ENCODE measurements at places on chromosomes 1 and 21. TPM values are rescaled to one million over a fixed set of nuclear protein-coding genes. Genes with fewer than 3 reads are reported as not detected.

CROCC gene
- 81.3 TPM for total RNA-seq

CRABP2 gene
- 676 TPM for total RNA-seq

C1orf185 gene
- total RNA-seq = not detected

GUCA2B gene
- not detected for total RNA-seq

SPRR1A gene
- not detected for total RNA-seq

DNA sequence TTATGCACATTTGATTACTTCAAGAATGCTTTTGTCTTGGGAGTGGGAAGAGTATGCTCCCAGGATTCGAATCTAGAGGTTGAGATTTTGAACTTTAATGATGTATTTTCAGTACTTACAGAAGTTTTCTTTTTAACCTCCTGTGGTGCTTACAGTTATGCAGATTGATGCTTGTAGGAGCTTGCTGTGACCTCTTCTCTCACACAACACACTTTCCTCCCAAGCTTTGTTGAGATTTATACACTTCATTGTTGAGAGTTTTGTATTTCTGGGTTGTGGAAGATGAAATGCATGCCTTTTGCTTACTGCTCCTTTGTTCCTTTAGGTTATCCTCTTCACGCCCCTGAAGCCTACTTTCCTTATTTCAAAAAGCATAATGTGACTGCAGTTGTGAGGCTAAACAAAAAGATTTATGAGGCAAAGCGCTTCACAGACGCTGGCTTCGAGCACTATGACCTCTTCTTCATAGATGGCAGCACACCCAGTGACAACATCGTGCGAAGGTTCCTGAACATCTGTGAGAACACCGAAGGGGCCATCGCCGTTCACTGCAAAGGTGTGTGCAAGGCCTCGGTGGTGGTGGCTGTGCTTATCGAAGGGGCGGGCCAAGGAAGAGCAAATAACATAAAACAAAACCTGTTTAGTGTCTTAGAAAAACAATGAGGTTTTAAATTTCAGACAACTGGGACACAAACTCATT lies 75.5 kb upstream of the GPR88 start:
- H3K27ac ChIP-seq = no peak overlapping the region
- peaks cover 7% of the 10 kb centered on the region for H3K36me3 ChIP-seq
- no peak overlapping the region for H3K4me3 ChIP-seq
- H3K27me3 ChIP-seq = no peaks in the 10 kb centered on the region

DNA sequence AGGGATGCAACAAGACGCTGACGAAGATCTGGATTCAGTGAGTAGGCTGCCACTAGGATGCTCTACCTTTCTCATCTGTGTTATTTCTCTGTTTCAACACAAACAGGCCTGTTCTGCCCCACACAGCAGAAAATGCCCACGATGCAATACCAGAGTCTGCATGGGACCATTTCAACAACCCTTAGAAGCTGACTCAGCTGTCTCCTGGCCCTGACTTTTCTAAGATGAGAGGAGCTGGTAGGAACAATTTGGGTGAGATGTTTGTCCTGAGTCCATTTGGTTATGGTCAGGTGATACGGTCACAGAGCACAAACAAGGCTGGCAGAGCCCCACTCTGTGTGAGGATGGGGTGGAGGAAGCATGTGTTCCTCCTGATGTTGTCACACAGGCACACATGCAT lies 11.5 kb upstream of the SLC2A1 start:
- peaks cover 8% of the 10 kb centered on the region for H3K36me3 ChIP-seq
- no peaks in the 10 kb centered on the region for H3K27me3 ChIP-seq
- no peak for DNase-seq
- H3K27ac ChIP-seq = peak overlapping the region; percentile 21
- no peak overlapping the region for H3K4me3 ChIP-seq

DNA sequence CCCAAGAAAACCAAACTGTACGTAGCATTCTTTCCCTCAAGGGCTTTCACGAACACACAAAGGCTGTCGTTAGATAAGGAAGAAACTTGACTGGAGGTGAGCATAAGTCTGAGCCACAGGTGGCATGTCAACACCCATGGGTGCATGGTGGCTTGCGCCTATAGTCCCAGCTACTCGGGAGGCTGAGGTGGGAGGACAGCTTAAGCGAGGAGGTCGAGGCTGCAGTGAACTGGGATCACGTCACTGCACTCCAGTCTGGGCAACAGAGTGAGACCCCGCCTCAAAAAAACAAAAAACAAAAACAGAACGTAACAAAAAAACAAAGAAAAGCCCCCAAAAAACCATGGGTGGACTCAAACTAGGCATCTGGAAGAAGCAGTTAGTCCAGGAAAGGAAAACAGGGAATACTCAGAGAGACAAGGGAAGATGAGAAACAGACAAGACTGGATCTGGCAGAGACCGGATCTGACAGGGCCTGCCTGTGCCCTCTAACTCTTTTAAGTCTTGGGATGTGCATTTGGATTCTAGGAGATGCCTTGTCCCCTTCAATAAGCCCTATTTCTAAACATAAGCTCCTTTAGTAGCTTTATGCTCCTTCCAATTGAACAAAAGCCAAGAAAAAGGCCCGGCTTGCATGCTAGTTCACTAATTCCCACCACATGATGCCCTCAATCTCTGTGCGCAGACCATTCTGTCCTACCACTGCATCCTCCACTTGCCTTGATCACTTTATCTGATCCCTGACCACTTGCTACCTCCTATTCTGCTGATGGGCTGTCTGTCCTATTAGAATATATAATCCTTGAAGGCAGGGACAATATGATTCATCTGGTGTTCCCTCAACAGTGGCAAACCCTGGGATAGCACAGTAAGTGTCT lies 73.8 kb downstream of the APP start:
- peaks cover 43% of the 10 kb centered on the region for H3K4me1 ChIP-seq

DNA sequence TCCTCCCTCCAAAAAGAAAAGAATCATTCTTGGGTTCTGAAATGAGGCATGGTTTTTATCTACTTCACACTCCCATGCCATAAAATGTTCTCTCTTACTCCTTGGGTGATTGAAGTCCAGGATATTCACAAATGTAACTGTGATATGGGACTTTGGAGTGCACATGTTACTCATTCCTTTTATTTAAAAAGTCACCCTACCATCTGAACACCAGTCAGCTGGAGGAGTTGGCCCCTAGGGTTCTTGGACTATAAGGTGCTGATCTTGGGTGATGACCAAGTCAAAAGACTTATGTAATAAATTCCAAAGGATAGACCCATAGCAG lies 128.4 kb downstream of the CLIC6 start:
- no peak for DNase-seq
- H3K4me1 ChIP-seq = peaks cover 71% of the 10 kb centered on the region
- H3K36me3 ChIP-seq = peaks cover 15% of the 10 kb centered on the region
- peak overlapping the region; percentile 93 for H3K27ac ChIP-seq
- H3K4me3 ChIP-seq = no peak overlapping the region

DNA sequence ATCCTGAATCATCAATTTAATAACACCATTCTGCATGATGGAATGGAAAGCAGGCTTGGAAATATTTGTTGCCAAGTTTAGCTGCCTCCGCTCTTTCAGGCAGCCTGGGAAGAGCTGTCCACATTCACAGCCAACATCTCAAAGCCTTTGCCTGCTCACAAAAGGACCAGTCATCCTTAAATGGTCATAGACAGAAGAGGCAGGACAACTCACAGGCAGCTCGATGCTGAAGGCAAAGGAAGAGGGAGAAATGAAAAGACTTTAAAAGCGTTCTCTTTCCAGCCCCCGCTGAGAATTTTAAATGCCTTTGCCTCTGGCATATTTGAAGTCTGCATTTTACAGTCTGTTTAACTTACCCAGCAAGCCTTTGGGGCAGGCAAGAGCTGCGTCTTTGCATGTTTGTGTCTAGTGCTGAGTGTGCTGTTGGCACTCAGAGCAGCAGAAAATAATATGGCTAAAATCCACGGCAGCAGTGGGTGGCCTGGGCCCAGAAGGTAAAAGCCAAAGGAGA lies 68.9 kb downstream of the NMNAT2 start:
- H3K36me3 ChIP-seq = no peaks in the 10 kb centered on the region
- no peaks in the 10 kb centered on the region for H3K27me3 ChIP-seq
- peaks cover 17% of the 10 kb centered on the region for H3K4me1 ChIP-seq
- no peak overlapping the region for H3K4me3 ChIP-seq
- H3K27ac ChIP-seq = peak overlapping the region; percentile 69

GRCh38 chr1:212555426-212555825 lies 53.1 kb upstream of the ATF3 start:
- peaks cover 2% of the 10 kb centered on the region for H3K36me3 ChIP-seq
- H3K27ac ChIP-seq = no peak overlapping the region
- DNase-seq = no peak
- no peak overlapping the region for H3K4me3 ChIP-seq
- peaks cover 8% of the 10 kb centered on the region for H3K4me1 ChIP-seq

DNA sequence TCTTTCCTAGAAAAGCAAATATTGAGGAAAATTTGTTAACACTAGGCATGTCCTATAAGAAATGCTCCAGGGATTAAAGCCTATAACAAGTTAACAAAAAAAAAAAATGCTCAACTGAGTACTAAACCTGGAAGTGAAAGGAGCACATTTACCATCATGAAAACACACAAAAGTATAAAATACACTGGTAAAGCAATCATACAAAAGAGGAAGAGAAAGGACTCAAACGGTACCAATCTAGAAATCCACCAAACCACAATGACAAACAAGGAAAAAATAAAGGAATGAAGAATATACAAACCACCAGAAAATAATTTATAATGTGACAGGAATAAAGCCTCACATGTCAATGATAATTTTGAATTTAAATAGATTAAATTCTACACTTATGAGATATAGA lies 21.2 kb downstream of the CD1E start:
- no peak overlapping the region for H3K4me3 ChIP-seq
- H3K27me3 ChIP-seq = peaks cover 4% of the 10 kb centered on the region
- DNase-seq = no peak
- no peaks in the 10 kb centered on the region for H3K4me1 ChIP-seq

DNA sequence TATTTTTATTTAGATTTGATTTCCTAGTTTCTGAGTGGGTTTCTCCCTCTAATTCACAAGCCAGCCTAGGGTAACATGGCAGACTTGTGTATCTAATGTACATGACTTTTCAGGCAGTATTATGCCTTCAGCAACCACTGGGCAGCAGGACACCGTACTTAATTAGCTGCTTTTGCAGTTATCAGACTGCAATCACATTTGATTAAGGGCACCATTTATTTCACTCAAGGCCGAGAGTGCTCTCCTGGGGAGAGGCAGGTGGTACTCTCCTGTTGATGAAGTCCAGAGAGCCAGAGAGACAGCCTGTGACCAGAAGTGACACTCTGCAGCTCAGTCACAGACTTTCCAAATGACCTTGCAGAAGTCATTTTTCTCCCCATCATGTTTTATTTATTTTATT lies 18.7 kb downstream of the CYYR1 start:
- H3K4me1 ChIP-seq = peaks cover 19% of the 10 kb centered on the region
- no peak overlapping the region for H3K4me3 ChIP-seq
- H3K27ac ChIP-seq = no peak overlapping the region
- DNase-seq = no peak

- no peak overlapping the region for H3K4me3 ChIP-seq
- H3K27me3 ChIP-seq = no peaks in the 10 kb centered on the region
- H3K27ac ChIP-seq = no peak overlapping the region
These were observed 27.2 kb downstream of the DPH5 start for GRCh38 chr1:100998426-100998825.

GRCh38 chr1:55500601-55501000 lies 285.4 kb upstream of the USP24 start:
- H3K4me3 ChIP-seq = no peak overlapping the region
- no peaks in the 10 kb centered on the region for H3K27me3 ChIP-seq
- peaks cover 3% of the 10 kb centered on the region for H3K4me1 ChIP-seq
- H3K27ac ChIP-seq = no peak overlapping the region
- no peaks in the 10 kb centered on the region for H3K36me3 ChIP-seq

GRCh38 chr1:59428828-59429227 lies 131.9 kb downstream of the FGGY start:
- no peak for DNase-seq
- no peaks in the 10 kb centered on the region for H3K27me3 ChIP-seq
- no peaks in the 10 kb centered on the region for H3K36me3 ChIP-seq
- peak overlapping the region; percentile 29 for H3K27ac ChIP-seq
- H3K4me3 ChIP-seq = no peak overlapping the region

DNA sequence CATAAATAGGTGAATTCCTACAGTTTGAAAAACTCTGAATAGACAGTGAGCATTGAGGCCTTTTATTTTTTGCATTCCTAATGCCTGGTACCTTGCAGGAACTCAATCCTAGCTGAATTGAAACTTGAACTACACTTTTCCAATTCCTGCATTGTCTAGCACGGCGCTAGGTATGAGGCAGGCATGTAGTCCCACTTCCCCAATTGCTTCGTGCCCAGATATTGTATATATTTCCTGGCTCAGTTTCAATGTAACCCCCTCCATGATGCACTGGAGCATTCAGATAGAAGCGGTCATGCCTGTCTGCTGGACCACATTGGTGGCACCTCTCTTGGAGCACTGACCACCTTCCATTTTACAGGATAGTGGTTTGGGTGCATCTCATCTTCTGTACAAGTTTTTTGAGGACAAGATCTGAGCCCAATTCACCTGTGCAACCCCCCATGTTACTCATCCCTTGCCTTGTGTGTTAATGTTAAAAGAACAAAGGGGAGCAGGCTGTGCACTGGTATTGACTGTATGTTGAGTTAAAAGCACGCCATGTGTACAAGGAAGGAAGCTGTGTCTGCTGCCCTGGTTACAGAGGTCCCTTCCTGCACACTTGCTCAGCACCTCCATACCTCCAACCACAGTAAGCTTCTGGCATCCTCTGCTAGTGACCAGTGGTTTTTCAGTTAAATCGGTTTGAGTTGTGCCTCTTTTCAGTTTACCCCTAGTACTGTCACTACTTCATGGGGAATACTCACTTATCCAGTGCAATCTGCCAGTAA lies 10.0 kb upstream of the RAB7B start:
- H3K27ac ChIP-seq = no peak overlapping the region
- H3K36me3 ChIP-seq = no peaks in the 10 kb centered on the region
- H3K4me1 ChIP-seq = peaks cover 8% of the 10 kb centered on the region
- no peaks in the 10 kb centered on the region for H3K27me3 ChIP-seq

DNA sequence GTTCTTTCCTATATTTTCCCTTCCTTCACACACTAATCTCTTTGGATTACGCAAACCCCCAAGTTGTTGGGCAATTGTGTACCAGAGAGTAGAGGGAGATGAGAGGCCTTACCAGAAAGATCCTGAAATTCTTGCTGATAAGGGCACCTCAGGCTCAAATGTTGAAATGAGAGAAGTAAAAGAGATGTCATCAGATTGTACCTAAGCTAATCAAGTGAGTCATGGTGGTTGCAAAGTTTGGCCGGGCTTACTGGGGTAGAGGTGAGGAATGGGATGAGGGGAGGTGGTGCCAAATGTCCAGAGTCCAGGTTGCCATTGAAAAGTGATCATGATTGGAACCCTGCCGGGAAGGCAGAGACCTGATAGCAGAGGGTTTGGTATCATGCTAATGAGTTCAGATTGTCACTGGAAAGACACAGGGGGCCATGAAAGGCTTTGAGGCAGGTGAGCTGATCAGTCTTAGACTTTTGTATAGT lies 43.1 kb downstream of the OPTC start:
- H3K27me3 ChIP-seq = no peaks in the 10 kb centered on the region
- DNase-seq = no peak
- no peak overlapping the region for H3K27ac ChIP-seq
- peaks cover 40% of the 10 kb centered on the region for H3K4me1 ChIP-seq

GRCh38 chr1:31238986-31239613 lies 587 bp downstream of the NKAIN1 start:
- H3K27ac ChIP-seq = peak overlapping the region; percentile 59
- peak overlapping the region; percentile 85 for H3K4me3 ChIP-seq
- peak; percentile 64 for DNase-seq

Data from mesothelial cell of epicardium (in vitro differentiated cells).